ENCODE measurements at places on chromosomes 13 and 19.
A peak's percentile ranks its signal among the peaks of the same experiment; 100 is the strongest.

GRCh38 chr19:33432015-33432414 is 58.5 kb downstream of the CEBPG start:
- no peak for DNase-seq

DNA sequence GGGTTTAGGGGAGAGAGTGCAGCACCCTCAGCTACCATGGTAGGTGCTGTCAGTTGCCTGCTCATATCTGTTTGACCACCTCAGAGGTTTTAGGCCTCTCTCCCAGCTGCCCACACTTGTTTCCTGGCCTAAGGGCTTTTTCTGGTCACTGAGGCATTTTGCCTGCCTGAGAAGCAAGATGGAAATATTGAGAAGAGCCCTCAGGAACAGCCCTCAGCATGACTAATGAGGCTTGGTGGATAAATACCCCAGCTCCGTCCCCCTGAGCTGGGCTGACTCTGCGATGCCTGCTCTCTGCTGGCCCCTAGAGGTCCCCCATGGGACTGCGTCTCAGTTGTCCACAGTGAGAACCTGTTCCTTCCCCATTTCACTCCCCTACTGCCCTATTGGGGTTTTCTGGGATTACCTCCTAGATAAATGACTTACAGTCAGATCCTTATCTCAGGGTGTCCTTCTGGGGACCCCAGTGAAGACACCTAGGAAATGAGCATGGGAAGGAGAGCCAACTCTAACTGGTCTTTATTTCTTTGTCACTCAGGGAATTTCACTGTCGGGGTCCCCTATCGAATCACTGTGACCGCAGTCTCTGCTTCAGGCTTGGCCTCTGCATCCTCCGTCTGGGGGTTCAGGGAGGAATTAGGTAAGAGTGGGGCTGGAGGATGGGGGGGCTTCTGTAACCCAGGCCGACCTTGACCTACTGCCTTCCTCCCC is 13.3 kb downstream of the PALM3 start:
- peak; percentile 85 for DNase-seq

DNA sequence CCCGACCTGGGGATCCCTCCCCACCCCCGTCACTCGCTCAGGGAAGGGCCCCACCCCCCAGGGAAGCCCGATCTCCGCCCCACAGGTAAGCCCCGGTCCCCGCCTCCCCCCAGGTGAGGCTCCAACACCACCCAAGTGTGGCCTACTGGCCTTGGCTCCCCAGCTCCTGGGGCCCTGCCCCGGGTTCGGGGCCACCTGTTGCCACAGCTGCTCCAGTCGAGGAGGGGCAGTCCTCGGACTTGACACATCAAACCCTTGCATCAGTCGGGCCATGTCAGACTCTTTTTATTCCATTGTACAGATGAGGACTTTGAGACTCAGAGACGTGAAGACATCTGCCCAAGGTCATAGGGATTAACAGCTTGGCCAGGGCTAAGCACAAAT is 512 bp downstream of the CC2D1A start:
- DNase-seq, result peak; percentile 35

GRCh38 chr13:30307194-30307970 is at the start of gene KATNAL1:
Gene KATNAL1, minus strand, starts transcription at chr13:30307551. Its CDS starts 23,774 bp downstream, at chr13:30283777.
- DNase-seq, result peak; percentile 71

DNA sequence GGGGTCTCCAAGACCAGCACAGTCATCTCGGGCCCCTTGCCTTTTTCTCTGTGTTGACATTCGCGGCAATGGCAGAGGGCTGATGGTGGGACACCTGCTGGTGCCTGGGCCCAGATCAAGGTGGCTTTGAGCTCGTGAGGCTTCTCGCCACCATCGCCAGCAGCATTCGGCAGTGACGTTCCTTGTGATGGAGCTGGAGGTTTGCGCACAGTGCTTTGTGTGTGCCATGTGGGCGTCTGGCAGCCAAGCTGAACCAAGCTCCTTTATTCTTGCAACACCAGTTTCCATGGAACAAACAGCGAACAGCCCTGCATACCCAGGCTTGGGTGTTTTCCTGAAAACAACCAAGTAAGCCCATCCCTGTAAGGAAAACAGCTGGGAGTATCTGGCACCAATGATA is 9.1 kb upstream of the TMEM255B start:
- DNase-seq, result no peak

DNA sequence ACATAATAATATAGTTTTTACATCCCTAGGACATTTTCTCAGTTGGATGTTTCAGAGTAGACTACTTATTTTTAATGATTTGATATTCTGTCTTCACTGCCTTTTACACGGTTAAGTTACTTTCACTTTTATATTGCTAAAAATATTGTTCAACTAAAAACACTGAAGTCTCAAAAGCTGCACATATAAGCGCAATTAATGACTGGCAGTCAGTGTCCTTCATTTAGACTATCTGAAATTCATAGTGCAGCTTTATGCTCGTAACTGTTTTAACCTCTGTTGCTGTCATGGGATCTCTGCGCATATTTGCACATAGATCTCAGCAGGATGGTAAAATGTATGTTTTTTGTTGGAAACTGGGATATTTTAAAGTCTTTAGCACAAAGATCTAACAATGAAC is 864.3 kb downstream of the SLITRK6 start:
- DNase-seq, result no peak

DNA sequence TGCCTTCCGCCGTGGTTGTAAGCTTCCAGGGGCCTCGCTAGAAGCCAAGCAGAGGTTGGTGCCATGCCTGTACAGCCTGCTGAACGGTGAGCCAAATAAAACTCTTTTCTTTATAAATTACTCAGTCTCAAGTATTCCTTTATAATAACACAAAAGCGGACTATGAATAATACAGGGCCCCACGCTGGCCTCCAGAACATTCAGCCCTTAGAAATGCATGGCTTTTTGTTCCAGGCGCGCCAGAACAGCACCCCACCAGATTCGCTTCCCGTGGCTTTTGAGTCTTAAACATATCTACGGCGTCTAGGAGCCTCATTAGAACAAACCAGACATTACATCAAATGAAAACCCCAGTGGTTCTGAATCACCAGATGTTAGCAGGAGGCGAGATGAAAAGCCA is 75.1 kb downstream of the SLC15A1 start:
- DNase-seq, result no peak

GRCh38 chr19:3057275-3057714 is 5.0 kb downstream of the TLE5 start:
- DNase-seq, result no peak

- DNase-seq, result no peak
These were observed 137.5 kb downstream of the KCNRG start for GRCh38 chr13:50152655-50153309.

DNA sequence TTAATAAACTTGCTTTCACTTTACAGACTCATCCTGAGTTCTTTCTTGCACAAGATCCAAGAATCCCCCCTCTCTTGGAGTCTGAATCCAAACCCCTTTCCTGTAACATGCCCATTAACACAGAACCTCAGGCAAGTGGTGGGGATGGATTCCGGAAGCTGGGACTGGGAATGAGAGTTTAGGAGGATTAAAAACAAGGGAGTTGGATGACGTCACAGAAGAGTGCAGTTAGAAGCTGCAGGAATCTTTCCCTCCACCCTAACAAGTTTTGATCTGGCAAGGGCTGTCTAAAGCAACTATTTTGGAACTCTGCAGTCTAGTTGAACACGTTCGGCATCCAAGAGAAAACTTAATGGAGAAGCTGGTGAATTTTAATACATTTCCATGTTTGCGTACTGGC is 48.2 kb upstream of the PEPD start:
- DNase-seq, result no peak

DNA sequence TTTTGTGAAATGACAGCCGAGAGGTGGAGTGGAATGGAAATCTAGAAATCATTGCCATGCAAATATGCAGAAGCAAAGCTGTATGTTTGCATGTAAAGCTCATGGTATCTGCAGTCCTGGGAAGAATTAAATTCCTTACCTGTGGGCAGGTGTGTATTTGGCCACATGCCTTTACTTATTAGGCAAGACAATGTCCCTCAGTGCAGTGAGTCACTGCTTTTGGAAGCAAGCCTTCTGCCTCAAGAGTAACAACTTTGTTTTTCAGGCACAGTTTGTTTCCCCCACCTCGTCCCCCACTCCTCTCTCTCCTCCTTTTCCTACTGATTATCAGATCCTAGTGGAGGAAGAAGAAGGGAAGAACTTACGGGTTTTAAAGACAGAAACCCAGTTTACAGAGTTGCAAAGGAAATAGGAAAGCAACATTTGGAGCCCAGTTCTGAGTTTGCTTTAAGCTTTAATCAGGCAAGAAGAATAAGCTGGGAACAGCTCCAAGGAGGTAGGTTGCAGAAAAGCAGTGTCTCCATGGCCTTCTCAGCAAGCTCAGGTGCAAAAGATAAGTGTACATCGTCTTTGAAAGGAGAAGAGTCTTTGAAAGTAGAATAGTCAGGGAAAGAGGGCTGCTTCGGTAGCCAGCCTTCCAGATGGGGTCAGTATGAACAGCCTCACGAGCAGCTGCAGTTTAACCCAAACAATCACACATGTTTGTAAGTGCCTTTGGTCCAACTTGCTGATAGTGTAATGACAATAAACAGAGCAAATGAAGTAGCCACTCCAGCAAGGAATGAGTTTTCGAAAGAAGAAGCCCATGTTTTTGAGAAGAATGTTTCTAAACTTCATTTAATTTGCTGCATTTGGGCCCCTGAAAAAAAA is 190.1 kb downstream of the KLF5 start:
- DNase-seq, result no peak

DNA sequence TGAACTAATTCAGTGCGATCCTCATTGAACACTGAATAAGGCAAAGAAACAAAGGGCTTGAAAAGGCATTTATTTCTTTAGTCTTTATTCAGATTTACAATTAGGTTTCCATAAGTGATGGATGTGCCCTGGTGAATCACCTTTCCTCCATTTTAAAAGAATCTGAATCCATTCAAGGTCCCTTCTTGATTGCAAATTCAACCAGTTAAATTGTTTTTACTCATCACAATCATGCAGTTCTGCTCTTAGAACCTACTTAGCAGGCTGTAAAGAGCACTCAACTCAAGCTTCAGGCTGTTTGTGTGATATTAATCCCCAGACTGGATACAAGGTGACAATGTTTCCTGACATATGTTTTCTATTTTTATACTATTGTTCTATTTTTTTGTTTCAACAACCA is 321.0 kb downstream of the TBC1D4 start:
- DNase-seq, result no peak

- peak; percentile 98 for DNase-seq
These were observed at the start of gene FBXW9 for GRCh38 chr19:12696366-12697335. Gene FBXW9, minus strand, starts transcription at chr19:12696631. Its CDS starts 50 bp downstream, at chr19:12696581.

GRCh38 chr19:18672606-18673337 is 10.7 kb upstream of the CRTC1 start:
- DNase-seq, result no peak

DNA sequence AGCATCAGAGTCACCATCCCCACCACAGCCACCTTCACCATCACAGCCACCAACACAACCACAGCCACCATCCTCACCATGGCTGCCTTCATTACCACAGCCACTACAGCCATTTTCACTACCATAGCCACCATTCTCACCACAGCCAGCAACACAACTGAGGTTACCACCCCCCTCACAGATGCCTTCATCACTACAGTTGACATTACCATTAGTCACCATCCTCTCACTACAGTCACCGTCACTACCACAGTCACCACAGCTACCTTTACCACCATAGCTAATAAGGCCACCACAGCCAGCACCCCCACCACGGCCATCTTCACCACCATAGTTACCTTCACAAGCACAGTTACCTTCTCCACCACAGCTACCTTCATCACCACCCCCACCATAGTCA is 269.6 kb downstream of the DNAJC15 start:
- DNase-seq, result no peak

GRCh38 chr13:99522298-99522697 is 21.0 kb downstream of the TM9SF2 start:
- no peak for DNase-seq

GRCh38 chr13:39688699-39689405 is 33.4 kb downstream of the COG6 start:
- DNase-seq, result no peak

DNA sequence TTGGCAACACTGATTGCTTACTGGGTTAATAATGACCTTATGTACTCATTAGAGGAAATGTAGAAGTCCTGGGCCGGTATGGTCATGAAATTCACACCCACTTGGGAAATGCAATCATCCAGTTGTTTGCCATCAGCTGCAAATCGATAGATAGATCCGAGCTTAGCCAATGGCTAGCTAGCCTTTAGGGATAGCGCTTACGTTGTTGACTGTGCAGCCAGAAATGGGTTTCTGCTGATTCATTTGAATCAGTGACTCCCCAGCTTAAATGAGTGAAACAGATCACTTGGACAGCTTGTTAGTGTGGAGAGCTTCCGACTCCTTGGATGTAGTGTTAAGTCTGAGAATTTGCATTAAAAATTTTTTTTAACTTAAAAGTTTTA is 11.8 kb downstream of the IL17D start:
- DNase-seq, result no peak

GRCh38 chr19:31421082-31421481 is 71.8 kb upstream of the TSHZ3 start:
- DNase-seq, result no peak

- no peak for DNase-seq
These were observed 75.5 kb downstream of the SOX1 start for GRCh38 chr13:112142401-112142930.

DNA sequence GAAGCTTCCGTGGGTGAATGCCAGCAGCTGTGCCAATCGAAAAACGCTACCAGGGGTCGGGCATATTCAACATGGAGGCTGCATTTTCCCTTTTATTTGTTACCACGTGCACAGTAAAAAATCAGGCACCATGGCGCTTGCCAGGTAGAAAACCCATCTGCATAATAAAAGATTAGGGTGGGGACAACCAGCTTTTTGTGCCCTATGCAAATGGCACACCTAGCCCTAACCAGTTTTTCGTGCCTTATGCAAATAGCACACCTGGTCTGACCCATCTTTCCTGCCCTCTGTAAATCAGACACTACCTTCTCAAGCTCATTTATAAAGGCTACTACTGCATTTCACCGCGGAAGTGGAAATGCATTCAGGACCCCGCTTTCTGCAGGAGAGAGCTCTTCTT is 62.1 kb upstream of the FREM2 start:
- no peak for DNase-seq

GRCh38 chr19:51830274-51830673 is 35.3 kb downstream of the FPR3 start:
- DNase-seq, result no peak

DNA sequence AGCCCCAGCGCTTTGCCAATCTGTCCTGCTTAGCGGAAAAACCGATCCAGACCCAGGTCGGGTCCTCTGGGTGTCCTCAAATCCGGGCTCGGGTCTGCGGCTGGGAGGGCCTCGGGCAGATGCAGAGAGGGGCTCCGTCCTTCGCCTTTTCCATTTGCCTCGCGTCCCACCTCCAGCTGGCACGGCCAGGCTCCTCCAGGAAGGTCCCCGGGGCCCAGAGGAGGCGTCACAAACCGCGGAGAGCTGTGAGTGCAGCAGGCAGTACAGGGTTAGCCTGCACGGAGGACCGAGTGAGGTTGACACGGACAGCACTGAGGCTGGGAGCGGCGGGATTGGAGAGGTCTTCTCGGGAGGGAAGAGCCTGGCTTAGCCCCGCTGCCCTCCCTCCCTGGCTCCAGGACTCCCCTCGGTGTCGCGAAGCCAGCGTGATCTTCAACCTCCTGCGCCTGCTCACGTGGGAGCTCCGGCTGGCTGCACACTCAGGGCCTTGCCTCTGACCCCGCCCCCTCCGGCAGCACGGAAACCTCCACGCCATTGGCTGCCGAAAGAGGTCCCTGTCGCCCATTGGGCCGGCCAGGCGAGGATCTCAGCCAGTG is 2.8 kb upstream of the IFNL2 start:
- no peak for DNase-seq

- DNase-seq, result no peak
These were observed 5.9 kb downstream of the NOTCH3 start for GRCh38 chr19:15194938-15195337.
